PC-9 (cell line): ENCODE measurements at places on chromosomes 11 and 22. TPM values are rescaled to one million over a fixed set of nuclear protein-coding genes. Genes with fewer than 3 reads are reported as not detected.

- H3K4me3 ChIP-seq = no peak overlapping the region
These were observed 63.3 kb downstream of the SYN3 start for GRCh38 chr22:32994898-32995297.

DNA sequence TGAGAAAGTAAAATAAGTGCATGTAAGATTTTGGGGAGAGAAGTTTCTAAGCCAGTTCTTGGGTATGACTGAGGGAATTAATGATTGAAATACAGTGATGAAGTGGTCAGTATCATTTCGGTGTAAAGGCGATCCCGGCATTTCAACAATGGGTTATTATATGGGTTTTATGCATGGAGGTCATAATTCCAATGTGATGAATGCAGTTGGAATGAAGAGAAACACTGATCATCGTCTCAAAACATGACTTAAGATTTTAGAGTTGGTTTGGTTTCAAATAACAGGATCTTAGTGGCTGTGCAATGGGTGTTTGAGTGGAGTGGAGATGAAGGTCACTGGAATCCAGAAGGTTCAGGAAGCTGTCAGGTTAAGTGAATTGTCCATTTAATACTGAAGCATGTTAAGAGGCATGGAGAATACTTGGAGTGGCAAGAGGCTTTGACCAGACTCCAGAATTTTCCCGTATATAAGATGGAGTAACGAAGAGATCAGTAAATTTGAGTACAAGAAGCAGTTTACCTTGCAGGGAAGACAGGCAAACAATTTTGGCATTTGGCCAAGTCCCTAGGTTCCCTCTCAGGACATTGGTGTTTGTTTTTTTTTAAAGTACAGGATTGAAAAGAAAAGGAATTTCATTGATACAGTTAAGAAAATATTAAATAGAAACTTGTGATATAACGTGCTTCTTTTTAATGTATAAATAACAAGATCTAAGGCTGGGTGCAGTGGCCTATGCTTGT is 96.4 kb upstream of the BIRC3 start:
- no peak overlapping the region for H3K27ac ChIP-seq
- H3K4me3 ChIP-seq = no peak overlapping the region
- H3K36me3 ChIP-seq = peaks cover 69% of the 10 kb centered on the region
- no peaks in the 10 kb centered on the region for H3K27me3 ChIP-seq

Gene UPK3A
- 1.0 and 1.4 TPM in 2 replicates for total RNA-seq

Gene SYT8
- 8.9 and 12.1 TPM in 2 replicates for total RNA-seq

Gene DEPDC7
- 0.68 and 1.2 TPM in 2 replicates for total RNA-seq

Gene SAA1
- 1.9 TPM in 1 of 2 replicates, not detected in the other for total RNA-seq

Gene MB
- 5.0 and 5.8 TPM in 2 replicates for total RNA-seq

Gene SCO2
- total RNA-seq = 3.0 and 6.1 TPM in 2 replicates
